T-cell (primary cell): ENCODE measurements at places on chromosomes 3 and 15. TPM values are rescaled to one million over a fixed set of nuclear protein-coding genes. Genes with fewer than 3 reads are reported as not detected.
A peak's percentile ranks its signal among the peaks of the same experiment; 100 is the strongest.

The CCDC54 gene
- total RNA-seq = not detected

The LRRC31 gene
- not detected for total RNA-seq

- H3K4me3 ChIP-seq = peak overlapping the region; percentile 62
- H3K27ac ChIP-seq = no peak overlapping the region
- H3K4me1 ChIP-seq = peaks cover 6% of the 10 kb centered on the region
Observed at GRCh38 chr15:101250873-101251829, 697 bp downstream of the CHSY1 start.

- no peak overlapping the region for H3K27ac ChIP-seq
- H3K4me1 ChIP-seq = no peaks in the 10 kb centered on the region
- no peak overlapping the region for H3K4me3 ChIP-seq
- H3K27me3 ChIP-seq = no peaks in the 10 kb centered on the region
- no peaks in the 10 kb centered on the region for H3K36me3 ChIP-seq
Observed at GRCh38 chr3:113251817-113252216, 40.5 kb downstream of the BOC start.

- H3K27ac ChIP-seq = peak overlapping the region; percentile 97
- peak overlapping the region; percentile 74 for H3K4me3 ChIP-seq
- H3K27me3 ChIP-seq = no peaks in the 10 kb centered on the region
- H3K4me1 ChIP-seq = peaks cover 48% of the 10 kb centered on the region
Observed at GRCh38 chr15:74780523-74781430, 1.1 kb upstream of the CSK start.
